SHP77 treated with DMSO at 0.1 percent for 48 hours (cell line): ENCODE measurements at places on chromosomes 2 and 18.
A peak's percentile ranks its signal among the peaks of the same experiment; 100 is the strongest.

DNA sequence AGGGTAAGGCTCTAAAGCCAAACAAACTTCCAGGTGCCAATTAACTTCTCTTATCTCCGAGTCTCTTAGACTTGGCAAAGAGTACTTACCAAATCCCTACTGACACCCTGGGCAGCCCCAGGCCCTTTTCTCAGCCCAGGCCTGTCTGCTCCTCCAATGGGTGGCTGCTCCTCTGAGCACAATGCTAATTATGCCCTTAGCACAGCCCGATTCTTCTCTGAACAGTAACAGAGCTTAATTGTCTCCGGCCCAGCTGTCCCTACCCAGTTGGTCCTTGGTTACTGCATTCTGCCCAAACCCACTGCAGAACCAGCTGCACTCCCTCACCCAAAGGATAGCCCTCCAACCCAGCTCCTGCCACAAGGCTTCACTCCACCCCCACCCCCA, 110.3 kb downstream of the SMAD7 start:
- DNase-seq = no peak

DNA sequence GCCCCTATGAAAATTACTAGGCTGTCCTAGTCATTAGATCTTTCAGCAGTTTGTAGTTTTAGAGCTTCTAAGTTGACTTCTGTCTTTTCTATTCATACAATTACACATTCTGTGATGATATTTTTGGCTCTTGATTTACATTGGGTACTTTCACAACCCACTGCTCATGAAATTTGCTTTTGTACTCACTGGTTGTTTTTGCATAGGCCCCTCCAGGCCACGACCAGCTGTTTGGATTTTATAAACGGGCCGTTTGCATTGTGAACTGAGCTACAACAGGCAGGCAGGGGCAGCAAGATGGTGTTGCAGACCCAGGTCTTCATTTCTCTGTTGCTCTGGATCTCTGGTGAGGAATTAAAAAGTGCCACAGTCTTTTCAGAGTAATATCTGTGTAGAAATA, 193.8 kb downstream of the RPIA start:
- DNase-seq = no peak

GRCh38 chr2:103798291-103798690, 1036.5 kb downstream of the TMEM182 start:
- DNase-seq = no peak

GRCh38 chr2:62704654-62705006, 883 bp upstream of the EHBP1 start:
- DNase-seq = no peak

DNA sequence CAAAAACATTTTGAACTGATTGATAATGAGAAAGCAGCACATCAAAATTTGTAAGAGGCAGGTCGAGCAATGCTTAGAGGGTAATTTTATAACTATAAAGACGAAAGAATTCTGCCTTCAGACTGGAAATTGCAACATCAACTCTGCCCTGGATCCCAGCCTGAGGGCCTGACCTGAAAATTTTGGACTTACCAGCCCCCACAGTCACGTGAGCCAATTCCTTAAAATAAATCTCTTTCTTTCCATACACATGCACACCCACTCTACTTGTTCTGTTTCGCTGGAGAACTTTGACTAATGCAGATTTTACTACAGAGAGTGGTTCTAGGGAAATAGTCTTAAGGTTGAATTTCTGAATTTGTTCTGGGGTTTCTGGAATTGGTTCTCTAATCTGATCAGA, 14.6 kb upstream of the ACOXL start:
- DNase-seq = no peak

DNA sequence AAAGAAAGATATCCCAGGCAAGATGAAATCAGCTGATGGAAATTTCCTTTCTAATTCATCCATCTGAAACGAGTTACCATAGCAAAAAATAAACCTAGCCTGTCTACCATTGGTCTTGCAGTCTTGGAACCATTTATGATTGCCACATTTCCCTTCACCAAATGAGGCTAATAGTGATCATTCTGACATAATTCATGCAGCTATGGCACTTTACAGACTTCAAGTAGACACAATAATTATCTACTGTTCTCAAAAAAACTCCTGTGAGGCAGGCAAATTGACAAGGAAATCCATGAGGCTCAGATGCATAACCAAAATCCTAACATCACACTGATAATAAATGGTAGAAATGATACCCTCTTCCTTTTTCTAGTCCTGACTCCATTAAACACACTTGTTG, 1669.7 kb upstream of the LRRTM1 start:
- DNase-seq = no peak

DNA sequence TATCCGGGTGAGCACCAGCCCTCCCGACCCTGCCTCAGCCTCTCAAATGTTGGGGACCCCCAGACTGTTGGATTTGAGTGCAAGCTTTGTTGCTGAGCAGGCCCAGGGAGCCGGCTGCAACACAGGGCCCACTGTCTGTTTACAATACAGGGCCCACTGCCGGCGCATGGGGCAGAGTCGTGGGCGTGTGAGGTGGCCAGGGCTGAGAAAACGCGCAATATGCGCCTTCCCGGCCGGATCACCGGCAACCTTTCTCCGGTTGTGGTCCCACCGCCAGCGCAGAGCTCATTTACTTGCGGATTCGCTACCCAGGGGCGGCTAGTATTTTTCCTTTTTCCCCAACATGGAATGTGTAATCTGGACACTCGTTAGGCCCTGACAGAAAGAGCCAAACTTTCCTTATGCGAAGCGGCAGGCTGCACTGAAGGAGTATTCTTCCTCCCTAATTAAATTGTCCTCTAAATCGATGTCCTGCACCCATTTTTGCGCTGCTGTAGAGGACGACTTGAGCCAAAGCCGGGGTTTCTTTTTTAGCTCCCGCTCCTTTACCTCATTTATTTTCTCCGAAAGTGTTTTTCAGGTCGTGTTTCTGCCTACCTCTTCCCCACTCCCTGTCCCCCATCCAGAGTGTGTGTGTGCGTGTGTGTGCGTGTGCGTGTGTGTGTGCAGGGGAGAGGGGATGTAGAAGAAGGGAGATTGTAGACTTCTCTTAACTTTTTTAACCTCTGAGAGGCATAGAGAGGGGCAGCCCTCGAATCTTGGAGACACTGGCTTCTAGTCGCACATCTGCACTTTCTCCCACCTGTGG, 2.7 kb downstream of the OTX1 start:
- DNase-seq = no peak

GRCh38 chr2:20425371-20425881, 21.4 kb upstream of the RHOB start:
- DNase-seq = no peak

- DNase-seq = no peak
Observed at GRCh38 chr18:2985628-2986027, 27.3 kb downstream of the LPIN2 start.

GRCh38 chr2:38713338-38713737, 37.8 kb downstream of the SRSF7 start:
- DNase-seq = no peak

- DNase-seq = peak; percentile 47
Observed at GRCh38 chr2:63983986-63984605, 35.1 kb downstream of the VPS54 start.

GRCh38 chr2:44087036-44087713, 81.5 kb upstream of the PPM1B start:
- DNase-seq = peak; percentile 26

DNA sequence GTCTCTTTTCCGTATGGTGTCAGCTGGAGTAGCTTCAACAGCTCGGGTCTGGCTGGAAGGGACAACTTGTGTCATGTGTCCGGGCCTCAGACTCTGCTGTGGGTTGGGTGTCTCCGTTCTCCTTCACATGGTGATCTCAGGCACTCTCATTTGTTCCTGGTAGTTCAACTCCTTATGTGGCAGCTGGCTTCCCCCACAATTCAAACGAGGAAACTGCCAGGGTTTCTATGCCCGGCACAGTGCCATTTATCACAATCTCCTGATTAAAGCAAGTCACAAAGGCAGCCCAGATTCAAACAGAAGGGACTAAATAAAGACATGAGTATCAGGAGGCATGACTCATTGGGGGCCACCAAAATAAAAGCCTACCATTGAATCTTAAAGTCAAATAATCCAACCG, 22.7 kb downstream of the MRO start:
- no peak for DNase-seq

DNA sequence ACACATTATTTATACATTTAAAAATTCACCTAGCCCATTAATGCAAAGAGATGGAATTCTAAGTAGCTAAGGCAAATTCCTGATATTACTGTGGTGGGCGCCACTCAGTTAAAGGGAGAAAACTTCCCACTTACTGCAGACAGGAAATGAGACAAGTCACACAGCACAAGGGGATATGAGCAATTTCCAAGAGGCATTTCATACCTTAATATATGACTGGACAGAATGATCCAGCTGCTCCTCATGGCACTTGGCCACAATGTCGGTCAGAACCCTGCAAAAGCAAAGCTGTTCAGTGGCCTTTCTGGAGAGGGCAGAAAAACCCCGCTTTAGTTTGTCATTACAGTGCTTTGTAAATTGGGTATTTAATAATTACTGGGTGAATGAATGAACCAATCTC, 121.4 kb upstream of the CCDC195 start:
- no peak for DNase-seq

GRCh38 chr18:4283746-4284291, 171.3 kb downstream of the DLGAP1 start:
- DNase-seq = no peak

DNA sequence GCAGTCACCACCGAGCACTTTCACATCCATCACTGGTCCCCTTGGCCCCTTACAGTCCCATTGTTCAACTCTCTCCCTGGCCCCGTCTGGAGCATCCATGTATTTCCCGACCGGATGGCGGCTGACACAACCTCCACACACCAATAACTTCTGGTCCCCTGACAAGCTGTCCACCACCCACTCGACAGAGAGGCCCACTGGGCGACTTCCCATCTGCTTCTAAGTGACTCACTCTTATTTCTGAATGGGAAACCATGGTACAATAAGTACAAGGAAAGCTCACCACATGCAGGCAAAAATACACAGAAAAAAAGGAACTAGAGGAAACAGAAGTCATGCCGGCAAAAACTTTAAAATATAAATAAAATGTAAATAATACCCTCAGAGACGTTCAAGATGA, 82.9 kb upstream of the RAB12 start:
- no peak for DNase-seq

DNA sequence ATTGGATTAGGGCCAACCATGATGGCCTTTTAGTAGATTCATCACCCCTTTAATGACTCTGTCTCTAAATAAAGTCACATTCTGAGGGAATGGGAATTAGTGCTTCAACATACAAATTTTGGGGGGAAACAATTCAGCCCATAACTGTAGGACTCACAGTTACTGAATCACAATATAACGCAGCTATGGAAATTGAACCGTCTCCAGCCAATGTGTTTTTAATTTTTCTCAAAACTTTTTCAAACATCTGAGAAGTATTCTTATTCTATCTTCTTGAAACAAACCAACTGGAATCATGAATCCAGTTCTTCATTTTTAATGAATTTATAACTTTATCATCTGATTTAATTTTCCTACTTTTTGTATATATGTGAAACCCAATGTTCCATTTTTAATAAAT, 373.1 kb upstream of the SYT4 start:
- DNase-seq = no peak

GRCh38 chr2:24329700-24330099, 30.6 kb downstream of the ITSN2 start:
- DNase-seq = no peak

GRCh38 chr2:180999274-180999964, 19.0 kb downstream of the UBE2E3 start:
- DNase-seq = no peak

DNA sequence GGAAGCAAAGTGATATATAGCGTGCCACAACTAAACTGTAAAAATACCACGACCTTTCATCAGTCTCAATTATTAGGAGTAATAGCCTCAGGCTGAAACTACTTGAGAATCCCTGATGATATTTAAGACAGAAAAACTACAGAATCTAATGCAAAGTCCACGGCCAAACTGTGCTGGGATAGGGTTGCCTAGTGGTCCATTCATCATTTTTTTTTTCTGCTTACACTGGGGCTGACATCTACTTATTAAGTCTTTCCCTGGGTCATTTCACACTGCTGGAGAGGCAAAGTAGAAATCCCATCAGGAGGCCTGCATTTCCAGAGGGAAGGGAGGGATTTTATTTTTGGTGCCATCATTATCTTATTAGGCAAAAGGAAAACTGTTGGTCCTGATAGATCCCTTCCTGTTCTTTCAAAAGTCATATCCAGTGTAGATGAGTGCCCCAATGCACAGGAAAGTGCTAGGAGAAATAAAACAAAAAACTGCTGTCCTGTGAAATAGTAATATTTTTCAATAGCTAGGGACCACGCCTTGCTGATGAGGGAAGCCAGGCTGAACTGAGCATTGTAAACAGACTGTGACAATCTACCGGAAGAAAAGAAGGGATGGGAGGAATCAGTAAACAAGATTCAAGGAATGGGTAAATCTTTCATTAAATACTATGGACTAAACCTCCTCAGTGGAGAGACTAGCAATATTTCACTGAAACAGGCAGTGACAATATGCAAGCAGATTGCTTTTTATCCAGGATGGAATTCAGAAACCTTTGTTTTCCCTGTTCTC, 644.3 kb downstream of the IRS1 start:
- no peak for DNase-seq

DNA sequence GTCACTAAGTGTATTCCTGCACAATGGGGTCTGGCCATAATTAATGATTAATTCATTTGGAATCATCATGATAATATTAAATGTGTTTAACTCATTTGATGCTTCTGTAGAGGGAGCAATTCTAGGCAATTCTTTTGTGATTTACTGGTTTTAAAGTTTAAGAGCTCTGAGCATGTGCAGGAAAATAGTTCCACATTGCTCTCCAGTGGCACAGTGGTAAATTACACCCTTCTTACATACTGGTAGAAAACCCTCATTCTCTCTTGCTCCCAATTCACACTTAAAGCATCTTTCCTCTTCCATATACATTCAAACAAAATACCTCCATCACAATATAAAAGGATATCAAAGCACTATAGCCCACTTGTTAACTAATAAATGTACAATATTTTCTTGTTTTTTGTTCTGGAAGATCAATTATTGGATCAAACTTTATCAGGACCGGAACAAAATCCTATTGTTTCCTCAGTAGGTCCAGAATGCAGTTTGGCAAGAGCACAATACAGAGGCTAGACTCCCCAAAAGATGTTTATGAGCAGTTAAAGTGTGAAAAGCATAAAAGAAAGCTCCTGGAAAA, 844.3 kb downstream of the MBD2 start:
- DNase-seq = no peak

GRCh38 chr2:63000801-63001200, 49.8 kb upstream of the OTX1 start:
- no peak for DNase-seq

DNA sequence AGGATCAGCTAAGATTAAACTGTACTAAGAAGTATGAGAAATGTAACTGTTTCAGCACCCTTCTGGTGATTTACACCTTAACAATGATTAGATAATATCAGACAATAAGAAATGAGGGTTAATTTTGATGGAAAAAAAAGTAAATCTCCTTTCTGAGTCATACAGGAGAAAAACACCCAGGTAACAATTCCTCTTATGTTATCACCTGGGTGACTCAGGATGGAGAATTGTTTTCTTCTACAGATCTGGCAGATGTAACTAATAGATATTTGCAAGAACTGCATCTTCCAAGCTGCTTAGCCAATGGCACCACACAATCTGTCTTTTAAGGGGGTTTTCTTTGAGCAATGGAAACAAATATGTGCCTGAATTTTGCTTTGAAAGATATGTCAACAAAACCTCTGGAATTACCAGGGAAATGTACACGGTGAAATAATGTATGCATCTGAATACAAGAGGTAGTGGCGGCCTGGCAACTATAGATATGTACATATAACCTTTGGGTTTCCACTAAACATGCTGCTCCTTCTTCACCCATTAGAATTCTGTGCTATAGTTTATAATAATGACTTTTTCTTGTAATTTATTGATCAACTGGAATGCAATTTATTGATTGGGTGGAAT, 407.9 kb downstream of the CPS1 start:
- no peak for DNase-seq
